CD4-positive, alpha-beta T cell treated with Interleukin-4 for 4 hours (primary cell): ENCODE measurements at places on chromosomes 3 and 15.

DNA sequence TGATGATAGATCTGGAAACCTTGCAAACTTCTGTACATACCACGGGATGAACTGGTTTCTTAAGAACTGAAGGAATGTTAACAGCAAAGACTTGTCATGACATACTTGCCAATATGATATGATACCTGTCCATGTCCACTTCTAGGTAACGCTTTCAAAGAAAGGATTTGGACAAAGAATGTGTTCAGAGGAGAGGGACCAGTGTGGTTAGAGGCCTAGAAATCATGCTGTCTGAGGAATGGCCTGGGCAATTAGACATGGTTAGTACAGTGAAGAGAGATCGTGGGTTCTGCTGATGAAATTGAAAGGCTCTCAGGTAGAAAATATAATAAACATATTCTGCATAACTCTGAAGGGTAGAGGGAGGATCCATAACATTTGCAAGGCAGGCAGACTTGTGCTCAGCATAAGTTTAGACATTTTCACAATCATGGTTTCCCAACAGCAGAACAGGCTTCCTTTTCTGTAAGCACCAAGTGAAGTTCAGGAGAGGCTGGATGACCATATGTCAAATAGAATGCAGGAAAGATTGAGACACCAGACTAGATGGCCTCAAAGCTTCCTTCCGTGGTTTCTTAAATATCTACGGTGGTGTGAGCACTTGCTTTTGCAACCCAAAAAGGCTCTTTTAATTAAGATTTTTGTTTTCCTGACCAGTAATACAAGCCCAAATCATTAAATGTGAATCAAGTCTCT lies 39.9 kb downstream of the TGFBR2 start:
- DNase-seq = no peak

DNA sequence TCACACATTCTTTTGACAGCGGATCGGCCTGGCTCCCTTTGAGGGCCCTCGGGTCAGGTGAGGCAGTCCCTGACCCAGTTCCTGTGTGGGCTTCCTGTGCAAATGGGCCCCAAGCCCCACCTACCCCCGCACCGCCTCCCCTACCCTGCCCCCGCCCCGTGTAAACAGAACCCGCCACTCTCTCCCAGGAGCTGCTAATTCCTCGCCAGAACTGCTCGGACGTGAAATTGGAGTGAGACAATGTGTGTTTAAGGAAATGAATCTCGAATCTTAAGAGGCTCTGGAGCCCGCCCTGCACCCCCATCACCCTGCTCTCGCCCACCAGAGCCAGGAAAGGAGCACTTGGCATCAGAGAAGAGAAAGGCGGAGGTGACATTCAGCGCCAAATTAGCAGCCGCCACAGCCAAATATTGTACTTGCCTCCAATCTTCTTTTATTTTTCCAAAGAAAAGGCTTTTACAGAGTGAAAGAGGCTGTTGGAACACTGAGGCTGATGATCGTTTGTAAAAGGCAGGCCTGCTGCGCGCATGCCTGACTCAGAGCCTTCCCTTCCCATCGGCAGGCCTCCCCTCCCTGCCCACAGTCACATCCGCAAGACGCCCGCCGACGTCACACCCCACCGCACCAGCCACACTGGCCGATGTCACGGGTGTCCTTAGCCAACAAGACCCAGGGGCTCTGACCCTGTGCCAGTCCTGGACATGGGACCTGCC lies 53.1 kb downstream of the CACNA2D2 start:
- DNase-seq = peak; percentile 61

- no peak for DNase-seq
Observed at GRCh38 chr3:134381831-134382442, 7.7 kb upstream of the AMOTL2 start.

GRCh38 chr3:7793786-7794185 lies 707.8 kb upstream of the LMCD1 start:
- DNase-seq = no peak

- DNase-seq = no peak
Observed at GRCh38 chr3:46393011-46393410, 13.9 kb downstream of the CCR5AS start.

- no peak for DNase-seq
Observed at GRCh38 chr3:108097322-108098002, 6.6 kb upstream of the CD47 start.
